ENCODE measurements at places on chromosomes 12 and 14.

DNA sequence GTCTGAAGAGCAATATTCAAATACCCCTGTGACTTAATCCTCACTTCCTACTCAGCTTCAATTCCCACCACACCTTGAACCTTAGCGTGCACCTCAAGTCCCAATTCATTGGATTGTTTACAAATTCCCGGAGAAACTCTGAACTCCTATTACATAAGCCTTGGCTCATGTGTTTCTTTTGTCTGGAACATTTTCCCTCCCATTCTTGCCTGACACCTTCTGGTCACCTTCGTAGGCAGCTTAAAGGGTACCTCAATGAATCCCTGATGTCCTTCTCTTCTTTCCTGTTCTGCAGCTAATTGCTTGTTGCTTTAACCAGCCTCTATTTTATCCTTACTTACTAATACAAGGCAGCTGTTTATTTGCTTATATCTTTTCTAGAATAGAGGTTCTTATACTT is 85.0 kb upstream of the SEL1L start:
- DNase-seq, result no peak

GRCh38 chr12:28172434-28173030 is 17.7 kb upstream of the CCDC91 start:
- no peak for DNase-seq

GRCh38 chr14:35480119-35480769 is 53.7 kb upstream of the INSM2 start:
- no peak for DNase-seq

GRCh38 chr14:94423453-94424056 is 29.0 kb downstream of the SERPINA11 start:
- DNase-seq, result peak; percentile 81

GRCh38 chr12:3613641-3614395 is 122.8 kb downstream of the PRMT8 start:
- no peak for DNase-seq

GRCh38 chr12:110058875-110059615 is 10.7 kb upstream of the C12orf76 start:
- DNase-seq, result no peak

DNA sequence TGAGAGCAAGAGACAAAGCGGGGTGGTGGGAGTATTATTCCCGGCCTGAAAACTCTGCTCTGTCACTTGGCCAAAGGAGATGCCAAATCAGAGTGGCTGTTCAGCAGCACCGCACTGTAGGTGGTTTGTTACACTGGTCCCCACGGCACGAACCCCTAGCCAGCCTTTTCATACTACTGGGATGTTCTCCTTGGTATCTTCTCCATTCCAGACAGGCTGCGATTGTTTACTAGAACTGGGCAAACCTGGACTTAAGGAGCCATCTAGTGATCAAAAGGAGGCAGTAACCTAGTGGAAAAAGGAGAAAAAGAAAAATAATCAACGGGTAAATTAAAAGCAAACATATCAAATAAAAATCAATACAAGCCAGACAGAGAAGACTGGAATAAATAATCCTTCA is 58.9 kb upstream of the TMTC2 start:
- DNase-seq, result no peak

- no peak for DNase-seq
Observed at GRCh38 chr12:45184147-45184963, 31.5 kb upstream of the ANO6 start.

GRCh38 chr12:3587402-3588013 is 96.5 kb downstream of the PRMT8 start:
- DNase-seq, result no peak

GRCh38 chr14:50085570-50086320 is 30.6 kb downstream of the VCPKMT start:
- DNase-seq, result peak; percentile 66

DNA sequence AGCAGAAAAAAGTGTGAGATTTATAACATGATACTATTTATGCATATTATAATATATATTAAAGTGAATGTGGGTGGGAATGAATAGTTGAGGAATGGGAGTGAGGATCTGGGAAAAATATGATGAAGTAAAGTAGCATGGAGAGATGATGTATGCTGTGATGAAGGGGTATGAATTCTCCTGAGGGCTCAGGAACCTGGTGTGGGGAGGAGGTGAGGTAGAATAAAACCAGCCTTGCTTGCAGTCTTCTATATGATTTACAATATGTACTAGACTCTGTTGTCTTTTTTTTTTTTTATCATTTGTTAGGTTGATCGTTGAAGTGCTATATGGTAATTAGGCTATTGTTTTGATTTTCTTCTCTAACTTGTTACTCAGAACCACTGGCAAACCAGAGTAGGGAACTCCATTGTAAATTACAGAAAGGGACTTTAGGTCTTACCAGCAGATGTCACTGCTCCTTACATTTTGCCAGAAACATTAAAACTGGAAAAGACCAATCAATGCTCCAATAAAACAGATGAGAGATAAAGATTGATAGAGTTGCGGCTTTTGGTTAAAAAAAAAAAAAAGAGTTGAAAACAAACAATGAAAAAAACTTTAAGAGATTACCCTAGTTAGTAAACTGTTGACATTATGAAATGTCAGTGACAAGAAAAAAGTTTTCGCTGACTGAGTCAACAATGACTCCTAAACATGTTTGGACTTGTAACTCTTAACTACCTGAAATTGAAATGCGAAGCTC is 39.9 kb downstream of the ATL1 start:
- DNase-seq, result no peak

- peak; percentile 76 for DNase-seq
Observed at GRCh38 chr12:122203301-122204166, at the start of gene B3GNT4. B3GNT4 (plus strand) TSS chr12:122203709; CDS start chr12:122204619, 910 bp downstream.

- DNase-seq, result no peak
Observed at GRCh38 chr14:96964726-96965415, 167.7 kb downstream of the VRK1 start.

DNA sequence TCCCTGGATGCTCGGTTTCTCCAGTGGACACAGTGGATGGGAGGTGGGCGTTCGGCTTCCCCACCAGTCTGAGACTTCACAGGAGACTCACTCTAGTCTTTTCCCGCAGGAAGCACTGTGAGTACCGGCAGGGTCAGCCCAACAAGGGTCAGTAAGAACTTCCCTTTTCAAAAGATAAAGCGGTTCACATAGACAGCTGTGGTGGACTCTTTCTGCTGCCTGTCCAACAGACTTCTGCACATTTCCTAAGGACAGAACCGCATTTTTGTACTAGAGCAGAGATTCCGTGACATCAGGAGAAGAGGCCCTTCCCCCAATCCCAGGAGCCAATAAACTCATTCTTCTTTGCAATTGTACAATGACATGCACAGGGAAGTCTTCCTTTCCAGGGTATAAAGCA is 10.4 kb downstream of the LTBR start:
- no peak for DNase-seq

DNA sequence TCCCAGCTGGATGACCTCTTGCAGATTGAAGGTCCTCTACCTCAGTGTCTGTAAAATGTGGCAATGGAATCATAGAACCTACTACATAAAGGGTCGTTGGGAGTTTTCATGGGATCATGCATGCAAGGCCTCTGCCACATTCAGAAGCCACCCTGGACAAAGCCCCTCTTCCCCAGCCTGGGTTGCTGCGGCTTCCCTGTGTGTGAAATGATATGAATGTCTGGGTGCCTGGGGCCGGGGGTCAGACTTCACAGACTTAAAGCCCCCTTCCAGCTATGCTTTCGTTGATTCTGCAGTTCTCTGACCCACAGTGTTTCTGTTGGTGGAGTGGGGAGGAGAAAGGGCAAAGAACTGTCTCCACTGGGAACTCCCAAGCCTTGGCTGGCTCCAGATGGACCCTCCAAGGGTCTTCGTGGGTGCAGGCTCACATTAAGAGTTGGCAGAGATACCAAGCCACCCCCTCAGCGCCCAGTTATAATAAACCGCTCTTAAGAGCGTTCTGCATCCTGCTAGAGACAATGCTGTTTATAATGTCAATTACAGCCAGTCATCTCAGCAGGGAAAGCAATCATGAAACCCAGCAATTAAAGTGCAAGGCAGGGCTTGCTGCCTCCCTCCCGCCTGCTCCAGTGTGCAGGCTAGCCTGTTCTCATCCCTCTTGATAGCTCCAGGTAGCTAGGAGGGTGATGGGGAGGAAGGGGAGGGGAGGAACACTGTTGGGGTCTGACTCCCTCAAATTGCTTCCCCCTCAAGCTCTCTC is 210.9 kb upstream of the FKBP4 start:
- no peak for DNase-seq

DNA sequence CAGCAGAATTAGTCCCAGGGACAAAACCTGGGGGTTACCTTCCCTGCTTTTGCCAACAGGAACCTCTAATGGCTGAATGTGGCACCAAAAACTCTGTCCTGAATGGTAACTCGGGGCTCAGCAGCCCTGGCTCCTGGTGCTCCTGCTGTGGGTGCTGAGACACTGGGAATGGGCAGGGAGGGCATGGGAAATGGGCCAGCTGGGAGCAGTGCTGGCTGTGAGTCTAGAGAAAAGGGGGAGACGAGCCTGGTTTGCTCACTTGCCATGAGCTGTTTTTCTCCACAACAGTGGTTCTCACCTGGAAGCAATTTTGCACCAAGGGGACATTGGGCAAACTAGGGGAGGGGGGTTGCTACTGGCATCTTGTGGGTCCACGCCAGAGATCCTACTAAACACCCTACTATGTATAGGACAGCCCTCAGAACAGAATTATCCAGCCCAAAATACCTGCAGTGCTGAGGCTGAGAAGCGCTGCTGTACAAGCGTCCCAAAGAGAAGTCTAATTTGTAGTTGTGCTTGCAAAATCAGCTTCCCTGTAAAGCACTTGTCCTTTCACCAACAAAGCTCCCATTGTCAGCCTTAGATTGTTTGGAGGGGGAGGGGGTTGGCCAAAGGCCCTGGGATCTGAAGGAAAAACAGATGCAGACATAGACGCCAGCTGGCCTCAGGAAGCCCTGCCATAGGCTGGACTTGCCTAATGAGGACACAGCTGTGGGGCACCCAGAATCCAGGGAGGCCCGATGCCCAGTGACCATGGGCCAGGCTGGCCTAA is 3.6 kb downstream of the LRRC74A start:
- no peak for DNase-seq

DNA sequence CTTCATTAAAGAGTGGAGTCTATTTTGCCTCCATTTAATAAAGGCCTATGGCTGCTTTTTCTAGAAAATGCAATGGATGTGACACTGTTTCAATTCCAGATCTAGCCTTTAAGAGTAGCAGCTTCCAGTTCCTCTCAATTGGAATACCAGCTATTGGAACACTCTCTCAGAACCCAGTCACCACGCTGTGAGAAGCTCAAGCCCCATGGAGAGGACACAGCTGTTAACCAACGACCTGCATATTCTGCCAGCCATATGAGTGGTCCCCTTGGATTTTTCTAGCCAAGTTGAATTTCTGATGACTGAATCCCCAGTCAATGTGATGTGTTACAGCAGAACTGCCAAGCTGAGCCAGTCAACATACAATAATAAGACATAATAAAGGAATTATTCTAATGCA is 131.8 kb downstream of the TMTC3 start:
- no peak for DNase-seq

- DNase-seq, result no peak
Observed at GRCh38 chr12:25771041-25771440, 187.4 kb upstream of the RASSF8 start.

Data from stimulated activated CD8-positive, alpha-beta memory T cell treated with anti-CD3 and anti-CD28 coated beads, Interleukin-4, amount 100 ng/mL, for 48 hours (primary cell).